ENCODE measurements at places on chromosomes 7 and 10. TPM values are rescaled to one million over a fixed set of nuclear protein-coding genes. Genes with fewer than 3 reads are reported as not detected.
A peak's percentile ranks its signal among the peaks of the same experiment; 100 is the strongest.

DNA sequence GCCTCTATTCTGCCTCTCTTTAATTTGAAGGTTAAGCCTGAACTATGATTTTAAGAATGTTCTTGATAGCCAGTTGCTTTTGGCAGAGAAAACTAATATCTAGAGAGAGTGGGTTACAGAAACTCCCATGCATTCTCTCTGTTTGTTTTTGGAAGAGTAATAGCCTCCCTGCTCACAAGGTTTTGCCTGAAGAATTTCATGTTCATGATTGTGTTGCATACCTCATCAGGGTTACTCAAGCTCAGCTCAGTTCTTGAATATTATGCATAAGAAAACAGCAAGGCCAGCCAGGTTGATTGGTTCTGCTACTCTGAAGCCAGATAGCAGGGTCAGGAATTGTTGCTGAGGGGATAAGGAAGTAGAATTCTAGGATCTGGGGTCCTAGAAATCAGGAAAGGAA is 137.4 kb downstream of the MDFIC start:
- no peak for DNase-seq

- DNase-seq, result no peak
Measured at GRCh38 chr10:76009531-76009930, 578.1 kb downstream of the LRMDA start.

GRCh38 chr7:48419401-48419800 is 248.1 kb downstream of the ABCA13 start:
- DNase-seq, result no peak

DNA sequence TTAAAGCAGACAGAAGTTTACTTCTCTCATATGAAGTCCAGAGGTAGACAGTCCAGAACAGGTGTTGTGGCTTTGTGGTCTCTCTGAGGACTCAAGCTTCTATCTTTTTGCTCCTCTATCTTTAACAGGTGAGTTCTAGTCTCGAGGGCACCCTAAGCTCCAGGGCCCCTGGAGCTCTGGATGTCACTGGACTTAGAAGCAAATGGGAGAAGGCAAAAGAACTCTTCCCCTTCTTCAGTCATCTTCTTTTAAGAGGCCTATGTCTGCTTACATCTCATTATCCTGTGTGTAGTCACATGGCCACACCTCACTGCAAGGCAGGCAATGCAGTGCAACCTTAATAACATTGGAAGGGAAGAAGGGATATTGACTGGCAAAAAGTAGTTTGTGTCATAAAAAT is 61.6 kb downstream of the ADCYAP1R1 start:
- no peak for DNase-seq

DNA sequence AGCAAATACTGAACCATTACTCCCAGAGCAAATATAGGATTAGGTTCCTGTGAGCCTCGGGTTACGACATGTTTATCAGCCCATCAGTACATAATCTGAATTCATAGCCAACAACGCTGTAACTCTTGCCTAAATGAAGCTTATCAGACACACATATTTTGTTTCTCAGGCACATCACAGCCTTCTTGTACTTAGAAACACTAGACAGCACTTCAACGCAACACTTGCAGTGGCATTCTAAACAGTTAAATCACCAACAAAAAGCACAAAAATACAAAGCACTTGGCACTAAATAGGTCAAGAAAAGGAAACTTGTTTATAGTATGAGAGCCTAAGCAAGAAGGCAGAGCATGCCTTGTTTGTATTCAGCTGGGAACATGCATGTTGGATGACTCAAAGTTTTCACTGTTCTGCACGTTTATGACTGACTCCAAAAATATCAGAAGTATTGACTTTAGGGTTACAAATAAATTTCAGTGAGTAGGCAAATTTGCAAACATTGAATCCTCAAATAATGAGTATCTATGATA is 75.0 kb downstream of the VPS50 start:
- DNase-seq, result no peak

DNA sequence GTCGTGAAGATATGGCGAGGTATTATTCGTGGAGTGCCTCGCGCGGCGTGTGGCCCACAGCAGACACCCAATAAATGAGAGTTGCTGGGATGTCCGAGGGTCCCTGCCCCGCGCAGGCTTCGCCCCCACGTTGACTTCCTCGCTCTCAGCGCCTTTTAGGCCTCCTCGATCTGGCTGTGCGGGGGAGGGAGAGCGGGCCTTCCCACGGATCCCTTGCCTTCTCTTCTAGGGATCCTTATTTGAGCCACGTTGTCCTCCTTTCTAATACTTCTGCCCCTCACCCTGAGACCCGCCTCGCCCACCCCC is 660 bp downstream of the VCL start:
- DNase-seq, result no peak

DNA sequence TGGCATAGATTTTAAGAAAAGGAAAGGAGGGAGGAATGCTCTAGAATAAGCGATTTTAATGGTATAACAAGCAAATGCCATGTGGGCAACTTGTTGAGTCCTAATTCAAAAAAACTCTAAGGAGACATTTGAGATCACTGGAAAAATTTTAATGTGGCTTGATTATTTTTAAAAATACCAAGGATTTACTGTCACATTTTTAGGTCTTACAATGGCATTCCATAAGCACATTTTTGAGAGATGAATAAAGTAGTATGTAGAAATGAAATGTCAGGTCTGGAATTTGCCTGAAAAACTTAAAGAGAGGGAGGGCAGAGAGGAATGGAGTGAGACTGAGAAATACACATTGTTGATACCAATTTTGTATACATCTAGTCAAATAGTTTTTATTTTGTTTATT is 20.3 kb downstream of the NCAPG2 start:
- no peak for DNase-seq

- peak; percentile 28 for DNase-seq
Measured at GRCh38 chr10:60390224-60390626, 550 bp upstream of the ANK3 start.

DNA sequence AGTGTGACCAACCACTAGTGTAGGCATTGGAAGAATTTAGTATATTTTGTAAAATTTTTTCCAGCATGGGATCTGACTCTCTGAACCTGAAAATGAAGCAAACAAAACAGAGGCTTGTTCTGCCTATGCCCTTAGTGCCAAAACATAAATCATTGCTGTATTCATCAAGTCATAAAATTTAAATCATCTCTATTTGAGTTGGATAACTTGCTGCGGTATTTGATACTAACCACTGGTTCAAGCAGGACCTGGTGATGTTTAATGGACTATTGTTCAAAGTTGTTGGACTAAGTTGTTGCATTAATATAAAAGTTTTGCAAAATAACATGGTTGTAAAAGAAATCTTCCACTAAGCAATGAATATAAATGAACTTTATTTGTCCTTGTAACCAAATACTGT is 19.8 kb upstream of the RPA3 start:
- DNase-seq, result no peak

Gene CYP26C1
- total RNA-seq, result 0.16 TPM

DNA sequence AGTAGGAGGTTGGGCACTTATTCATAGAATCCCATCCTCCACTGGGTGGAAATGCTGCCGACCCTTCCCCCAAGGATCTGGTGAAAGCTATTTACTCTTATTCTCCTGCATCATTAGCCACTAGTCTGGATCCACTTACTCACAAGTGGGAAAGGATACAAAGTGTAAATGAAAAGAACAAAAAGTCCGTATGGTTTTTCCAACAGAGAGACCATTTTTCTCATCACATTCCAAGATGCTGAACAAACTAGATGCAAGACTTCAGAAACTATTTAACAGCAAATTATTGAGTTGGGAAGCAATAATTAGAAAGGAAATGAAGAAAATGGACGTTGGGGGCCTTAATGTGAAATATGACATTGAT is 242.4 kb upstream of the GLI3 start:
- DNase-seq, result no peak

Gene PLA2G12B
- not detected for total RNA-seq

DNA sequence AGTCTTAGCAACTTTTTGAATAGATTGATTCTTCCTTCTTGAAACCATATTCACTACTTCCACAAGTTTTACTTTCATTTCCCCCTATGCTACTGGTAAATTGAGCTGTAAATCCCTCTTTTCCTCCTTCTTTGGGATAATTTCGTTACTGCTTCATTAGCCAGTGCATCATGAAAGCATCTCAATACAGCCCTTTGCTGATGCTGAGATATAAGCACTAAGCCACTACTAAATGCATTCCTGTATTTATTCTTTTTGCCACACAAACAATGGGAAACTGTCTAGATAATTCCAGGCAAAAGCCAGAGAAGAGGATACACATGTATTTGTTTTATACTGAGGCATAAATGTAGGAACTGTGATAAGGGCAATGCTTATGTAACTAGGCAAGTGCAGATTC is 313.9 kb downstream of the NXPH1 start:
- no peak for DNase-seq

Gene FEZF1
- not detected for total RNA-seq

GRCh38 chr7:86929293-86930109 is 130.0 kb downstream of the ELAPOR2 start:
- DNase-seq, result no peak

- no peak for DNase-seq
Measured at GRCh38 chr10:119284679-119285096, 77.3 kb downstream of the GRK5 start.

DNA sequence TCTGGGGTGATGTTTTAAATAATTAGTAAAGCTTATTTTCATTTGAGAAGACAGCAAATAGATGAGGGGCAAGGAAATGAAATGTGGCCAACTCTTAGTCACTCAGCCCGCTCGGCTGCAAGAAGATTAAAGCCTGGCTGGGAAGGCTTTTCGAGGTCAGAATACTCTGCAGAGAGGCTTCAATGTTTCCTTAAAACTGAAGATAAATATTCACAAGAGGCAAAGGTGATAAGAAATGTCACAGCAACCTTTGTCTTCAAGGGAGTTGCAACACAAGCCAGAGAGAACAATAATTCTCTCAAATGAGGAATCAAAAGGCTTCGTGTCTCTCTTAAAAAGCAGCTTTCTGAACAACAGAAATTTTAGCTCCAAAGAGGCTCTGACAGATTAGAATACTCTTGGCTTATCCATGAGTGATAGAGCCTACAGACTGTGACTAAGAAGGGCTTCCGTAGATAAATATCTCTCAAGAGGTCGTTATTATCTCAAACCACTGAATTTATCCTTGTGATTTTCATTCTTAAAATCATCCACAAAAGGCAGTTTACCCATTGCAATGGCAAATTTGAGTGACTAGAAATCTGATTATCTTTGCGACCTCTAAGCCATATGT is 92.5 kb downstream of the KLF6 start:
- DNase-seq, result no peak

DNA sequence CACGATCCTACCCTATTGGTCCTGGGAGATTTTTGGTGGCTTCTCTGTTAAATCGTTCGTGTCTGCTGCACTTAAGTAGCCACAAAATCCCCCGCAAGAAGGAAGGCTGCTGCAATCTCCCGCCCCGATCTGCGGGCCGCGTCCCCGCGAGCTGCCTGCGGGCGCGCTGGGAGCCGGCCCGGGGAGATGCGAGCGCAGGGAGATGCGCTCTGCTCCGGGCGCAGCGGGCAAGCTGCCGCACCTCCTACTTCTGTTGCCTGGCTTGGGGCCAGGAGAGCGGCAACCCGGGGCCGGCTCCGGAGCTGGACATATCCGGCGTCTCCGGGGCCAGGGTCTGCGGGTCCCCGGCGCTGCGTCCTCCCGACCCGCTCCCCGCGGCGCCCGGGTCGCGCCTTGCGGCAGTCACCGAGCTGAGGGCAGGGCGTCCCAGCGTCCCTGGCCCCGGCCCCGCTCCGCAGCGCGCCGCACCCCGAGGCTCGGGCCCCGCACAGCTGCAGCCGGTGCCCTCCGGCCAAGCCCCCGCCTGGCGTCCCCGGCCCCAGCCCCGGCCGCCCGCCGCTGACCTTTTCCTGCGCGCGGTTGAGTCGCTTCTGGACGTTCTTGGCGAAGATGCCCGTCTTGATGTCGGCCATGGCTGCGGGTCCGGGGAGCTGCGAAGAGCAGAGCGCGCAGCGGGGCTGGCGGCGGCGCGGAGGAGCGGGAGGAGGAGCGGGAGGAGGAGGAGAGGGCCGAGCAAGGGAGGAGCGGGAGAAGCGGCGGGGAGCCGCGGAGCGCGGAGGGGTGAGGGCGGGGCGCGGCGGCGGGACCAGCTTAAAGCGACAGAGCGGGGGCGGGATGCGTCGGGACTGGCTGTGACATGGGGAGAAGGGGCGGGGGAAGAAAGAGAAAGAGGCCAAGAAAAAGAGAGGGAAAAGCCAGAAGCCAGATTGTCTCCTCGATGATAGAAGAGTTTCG is at the start of gene AMPH:
AMPH (minus strand) TSS at position 654 of the 954 bp plus-strand sequence; CDS start at position 632, 22 bp downstream.
- DNase-seq, result peak; percentile 85

DNA sequence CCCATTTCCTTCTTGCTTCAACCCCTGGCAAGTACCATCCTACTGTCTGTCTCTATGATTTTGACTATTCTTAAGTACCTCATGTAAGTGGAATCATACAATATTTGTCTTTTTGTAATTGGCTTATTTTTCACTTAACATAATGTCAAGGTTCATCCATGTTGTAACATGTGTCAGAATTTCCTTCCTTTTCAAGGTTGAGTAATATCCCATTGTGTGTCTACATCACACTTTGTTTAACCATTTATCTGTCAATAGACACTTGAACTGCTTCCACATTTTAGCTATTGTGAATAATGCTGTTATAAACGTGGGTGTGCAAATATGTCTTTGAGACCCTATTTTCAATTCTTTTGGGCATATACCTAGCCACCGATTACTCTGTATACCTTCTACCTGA is 14.0 kb upstream of the CDK14 start:
- no peak for DNase-seq

GRCh38 chr10:4470231-4470835 is 355.7 kb upstream of the AKR1E2 start:
- no peak for DNase-seq

Gene ARHGAP12
- 96.5 TPM for total RNA-seq

Gene CLDN4
- total RNA-seq, result 0.31 TPM

DNA sequence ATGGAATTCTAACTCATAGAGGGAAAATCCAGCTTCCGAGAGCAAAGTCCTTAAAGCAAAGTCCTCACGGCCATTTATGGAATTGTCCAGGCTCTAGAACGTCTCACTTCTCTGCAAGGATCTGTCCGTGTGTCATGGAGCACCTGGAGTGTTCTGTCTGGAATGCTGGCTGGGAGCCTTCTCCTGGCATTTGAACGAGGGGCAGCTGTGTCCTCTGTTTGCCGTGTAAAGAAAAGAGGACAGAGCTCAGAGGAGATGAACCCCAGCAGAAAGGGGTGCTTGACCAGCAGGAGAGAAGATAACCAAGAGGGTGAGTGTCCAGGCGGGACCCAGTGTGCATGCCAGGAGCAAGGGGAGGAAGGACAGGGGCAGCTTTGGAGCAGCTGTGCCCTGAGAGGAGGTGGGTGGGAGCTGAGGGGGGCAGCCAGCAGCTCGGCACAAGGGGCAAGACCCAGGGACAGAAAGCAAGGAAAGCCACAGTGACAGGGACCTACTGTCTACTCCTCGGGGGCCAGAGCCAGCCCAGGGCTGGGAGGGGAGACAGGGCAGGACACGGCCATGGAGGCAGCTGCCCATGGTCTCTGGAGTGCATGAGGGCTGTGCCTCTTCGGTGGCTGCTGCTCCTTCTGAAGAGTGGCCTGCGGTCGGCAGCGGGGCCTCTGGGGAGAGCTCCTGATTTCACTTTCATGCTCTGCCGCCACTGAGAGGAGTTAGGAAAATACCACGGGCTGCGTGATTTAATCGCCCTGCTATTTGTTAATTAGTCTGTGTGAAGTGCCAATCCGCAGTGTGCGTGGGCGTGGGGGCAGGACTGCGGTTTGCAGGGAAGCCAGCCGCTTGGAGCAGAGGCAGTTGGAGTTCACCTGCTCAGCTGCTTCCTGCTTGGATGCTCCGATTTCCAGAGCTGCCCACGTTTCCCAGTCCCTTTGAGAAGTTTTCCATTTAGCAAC is 149.3 kb upstream of the SHH start:
- DNase-seq, result peak; percentile 3

Gene CYP17A1
- not detected for total RNA-seq

- DNase-seq, result no peak
Measured at GRCh38 chr10:26367771-26368170, 70.4 kb upstream of the APBB1IP start.

GRCh38 chr7:36526863-36527548 is 137.3 kb downstream of the ANLN start:
- no peak for DNase-seq

Gene TLX1
- total RNA-seq, result not detected

Measured in occipital lobe (tissue), 3 donors.